ENCODE measurements at places on chromosomes 7 and 10.

- DNase-seq = no peak
Measured at GRCh38 chr7:42262964-42263363, 26.0 kb upstream of the GLI3 start.

DNA sequence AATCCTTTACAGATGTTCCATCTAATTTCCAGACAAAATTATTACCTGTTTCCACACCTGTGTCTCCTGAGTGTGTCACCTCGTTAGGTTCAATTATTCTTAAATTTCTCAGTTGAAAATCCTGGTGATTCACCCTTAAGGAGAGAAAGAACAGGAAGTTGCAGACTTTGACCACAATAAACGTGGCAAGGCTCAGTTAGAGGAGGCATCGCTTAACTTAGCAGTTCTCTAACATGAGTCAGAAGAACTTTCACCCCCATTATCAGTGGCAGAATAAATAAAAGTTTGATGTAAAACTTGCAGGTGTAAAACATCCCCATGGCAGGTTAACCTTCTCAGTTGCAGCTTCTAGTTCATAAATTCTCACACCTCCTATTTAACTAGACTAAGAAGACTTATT is 8.3 kb downstream of the XPNPEP1 start:
- DNase-seq = no peak

- no peak for DNase-seq
Measured at GRCh38 chr7:64618785-64619456, 47.0 kb upstream of the ZNF107 start.

GRCh38 chr7:117791877-117792780 is 81.1 kb downstream of the CTTNBP2 start:
- no peak for DNase-seq

- DNase-seq = no peak
Measured at GRCh38 chr10:27997865-27998177, 1.1 kb downstream of the ODAD2 start.

- no peak for DNase-seq
Measured at GRCh38 chr10:82778908-82779307, 903.9 kb downstream of the NRG3 start.

DNA sequence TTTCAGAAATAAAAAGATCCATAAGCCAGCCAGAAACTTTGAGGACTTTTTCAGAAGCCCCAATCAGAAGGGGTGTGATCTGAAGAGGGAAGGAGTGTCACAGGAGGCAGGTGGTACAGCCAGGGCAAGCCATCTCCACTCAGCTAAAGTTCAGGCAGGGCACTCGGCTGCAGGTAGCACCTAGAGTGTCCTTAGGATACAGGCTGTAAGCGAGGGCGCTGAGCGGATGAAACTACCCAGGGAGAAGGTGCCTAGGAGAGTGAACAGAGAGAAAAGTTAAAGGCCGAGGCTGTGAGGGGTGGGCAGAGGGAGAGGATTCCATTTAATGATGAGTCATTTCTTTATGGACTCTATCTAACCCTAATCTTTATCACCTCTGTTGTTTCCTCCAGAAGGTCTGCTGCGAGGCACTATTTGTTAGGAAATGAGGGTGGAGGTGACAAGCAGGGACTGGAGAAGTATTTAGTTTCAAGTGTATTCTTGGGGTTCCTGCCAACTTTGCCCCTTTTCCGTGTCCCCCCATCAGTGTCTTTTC is 29.8 kb upstream of the ZCCHC24 start:
- no peak for DNase-seq

GRCh38 chr10:35961501-35961900 is 319.4 kb upstream of the FZD8 start:
- DNase-seq = no peak

GRCh38 chr7:159040146-159040545 is 104.5 kb downstream of the VIPR2 start:
- DNase-seq = no peak

GRCh38 chr10:95445837-95446486 is 115.2 kb downstream of the SORBS1 start:
- no peak for DNase-seq

DNA sequence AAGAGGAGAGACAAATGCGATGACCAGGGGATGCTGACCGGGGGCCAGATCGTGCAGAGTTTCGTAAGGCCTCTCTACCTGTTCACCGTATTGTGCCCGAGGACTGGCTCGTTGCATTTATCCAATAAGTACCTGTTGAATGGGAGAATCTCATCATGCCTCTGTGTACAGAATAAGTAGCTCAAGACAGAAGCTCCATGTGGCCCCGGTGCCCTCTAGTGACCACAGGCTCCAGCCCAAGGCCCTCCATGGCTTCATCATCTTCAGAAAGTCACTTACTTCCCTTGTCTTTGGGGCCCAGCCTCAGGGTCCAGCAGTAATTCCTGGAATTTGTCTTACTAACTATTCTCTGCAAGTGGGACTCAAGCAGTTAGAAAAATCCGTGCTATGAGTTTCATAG is 151.0 kb downstream of the CHN2 start:
- no peak for DNase-seq

DNA sequence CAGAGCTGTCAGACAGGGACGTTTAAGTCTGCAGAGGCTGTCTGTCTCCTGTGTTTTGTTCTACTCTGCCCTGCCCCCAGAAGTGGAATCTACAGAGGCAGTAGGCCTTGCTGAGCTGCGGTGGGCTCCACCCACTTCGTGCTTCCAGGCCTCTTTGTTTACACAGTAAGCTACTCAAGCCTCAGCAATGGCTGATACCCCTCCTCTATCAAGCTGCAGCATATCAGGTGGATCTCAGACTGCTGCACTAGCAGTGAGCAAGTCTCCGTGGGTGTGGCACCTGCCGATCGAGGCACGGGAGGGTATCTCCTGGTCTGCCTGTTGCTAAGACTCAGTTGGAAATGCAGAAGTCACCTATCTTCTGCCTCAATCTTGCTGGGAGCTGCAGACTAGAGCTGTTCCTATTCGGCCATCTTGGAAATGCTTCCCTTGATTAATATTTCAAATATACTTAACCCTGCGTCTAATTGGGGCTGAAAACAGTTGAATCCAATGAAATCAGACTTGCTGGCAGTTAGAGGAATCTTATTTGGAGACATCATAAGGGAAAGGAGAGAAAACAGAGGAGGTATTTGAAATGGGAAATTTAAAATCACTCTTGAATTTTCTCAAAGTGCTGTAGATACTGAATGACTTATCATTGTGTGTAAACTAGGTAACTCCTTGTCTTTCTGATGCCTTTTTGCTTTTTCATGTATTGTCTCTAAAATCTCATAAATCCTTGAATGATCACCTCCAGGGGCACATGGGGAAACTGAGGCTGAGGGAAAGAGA is 13.8 kb upstream of the CYP3A5 start:
- DNase-seq = peak; percentile 0

DNA sequence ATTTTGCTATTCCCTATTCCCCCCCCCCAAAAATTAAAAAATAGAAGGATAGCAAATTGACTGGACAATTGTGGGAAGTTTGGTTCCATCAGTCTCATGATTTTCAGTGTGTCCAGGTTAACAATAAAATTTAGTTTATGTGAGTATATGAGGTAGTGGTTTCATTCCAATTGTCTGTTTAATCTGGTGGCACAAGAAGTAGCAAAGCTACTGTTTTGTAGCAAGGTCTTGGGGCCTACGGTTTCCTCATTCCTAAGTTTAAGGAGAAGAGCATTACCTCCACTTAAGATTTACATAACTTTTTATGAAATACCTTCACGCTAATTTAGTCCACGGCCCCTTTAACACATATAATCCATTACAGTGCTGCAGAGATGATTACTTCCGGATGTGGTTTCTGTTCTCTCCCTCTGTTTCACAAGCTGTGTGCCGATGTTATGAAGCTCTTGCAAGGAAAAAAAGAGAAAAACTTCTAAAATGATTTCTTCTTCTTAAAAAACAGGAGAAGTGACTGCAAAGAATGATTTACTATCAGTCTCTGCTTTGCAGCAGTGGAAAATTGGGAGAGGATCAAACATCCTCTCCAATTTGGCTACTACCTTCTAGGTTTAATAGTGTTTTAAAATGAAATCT is 32.7 kb upstream of the NPVF start:
- DNase-seq = no peak

GRCh38 chr7:1854866-1855724 is 185.0 kb downstream of the ELFN1 start:
- DNase-seq = no peak

GRCh38 chr7:131027287-131027773 is 293.3 kb upstream of the KLF14 start:
- no peak for DNase-seq

GRCh38 chr10:60643874-60644273 is 134.4 kb upstream of the CDK1 start:
- DNase-seq = no peak

DNA sequence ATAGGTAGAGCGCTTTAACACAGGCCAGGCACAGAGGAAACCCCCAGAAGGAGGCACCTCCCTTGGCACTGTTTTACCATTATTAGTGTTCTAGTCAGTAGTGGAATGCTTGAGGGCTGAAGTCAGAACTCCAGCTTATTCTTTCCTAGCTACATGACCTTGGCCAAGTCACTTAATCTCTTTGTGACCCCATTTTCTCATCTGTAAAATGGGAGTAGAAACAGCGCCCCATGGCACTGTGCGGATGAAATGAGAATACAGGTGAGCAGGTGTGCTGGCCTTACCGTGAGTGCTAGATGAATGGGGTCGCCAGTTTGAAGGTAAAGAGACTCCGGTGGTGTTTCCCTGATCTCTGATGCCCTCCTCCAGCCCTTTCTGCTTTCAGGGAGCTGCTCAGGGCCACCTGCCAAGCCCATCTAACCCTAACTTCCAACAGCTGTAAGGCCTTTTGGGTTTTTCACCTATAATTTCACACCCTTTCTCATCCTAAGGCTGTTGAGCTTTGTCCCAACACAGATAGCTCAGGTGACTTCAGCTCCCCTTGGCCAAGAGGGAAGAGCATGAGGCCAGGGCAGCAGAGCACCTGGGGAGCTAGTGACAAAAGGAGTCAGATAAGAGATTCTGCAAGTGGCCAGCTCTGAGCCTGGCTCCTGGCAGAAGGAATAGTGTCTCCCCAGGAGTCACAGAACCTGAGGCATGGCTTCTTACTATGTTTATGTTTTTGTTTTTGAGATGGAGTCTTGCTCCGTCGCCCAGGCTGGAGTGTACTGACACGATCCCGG is 76.8 kb downstream of the SH3PXD2A start:
- no peak for DNase-seq

GRCh38 chr7:132065989-132066603 is 509.7 kb upstream of the PODXL start:
- DNase-seq = no peak

DNA sequence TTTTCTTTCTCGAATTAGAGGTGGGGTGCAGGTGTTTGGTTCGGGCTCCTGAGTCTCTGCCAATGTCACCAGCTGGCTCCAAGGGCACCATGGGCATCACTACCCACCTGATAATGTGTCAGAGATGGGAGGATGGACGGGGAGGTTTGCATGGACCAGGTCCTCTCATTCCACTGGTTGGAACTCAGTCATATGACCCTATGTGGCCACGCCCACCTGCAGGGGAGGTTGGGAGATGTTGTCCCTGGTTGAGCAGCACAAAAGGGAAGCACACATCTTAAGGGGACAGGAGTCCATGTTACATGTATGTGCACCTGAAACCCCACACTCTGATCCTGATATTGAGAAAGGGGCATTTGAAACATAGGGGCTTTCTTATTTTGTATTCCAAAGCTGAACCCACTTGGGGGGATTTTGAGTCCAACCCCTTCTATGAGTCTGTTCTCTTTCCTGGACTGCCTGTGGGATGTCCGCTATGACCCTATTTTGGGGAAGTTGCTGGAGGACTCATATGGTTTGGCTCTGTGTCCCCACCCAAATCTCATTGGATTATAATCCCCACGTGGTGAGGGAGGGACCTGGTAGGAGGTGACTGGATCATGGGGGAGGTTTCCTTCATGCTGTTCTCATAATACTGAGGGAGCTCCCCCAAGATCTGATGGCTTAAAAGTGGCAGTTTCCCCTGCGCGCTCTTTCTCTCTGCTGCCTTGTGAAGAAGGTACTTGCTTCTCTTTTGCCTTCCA is 66.9 kb upstream of the BAIAP2L1 start:
- DNase-seq = no peak

- DNase-seq = no peak
Measured at GRCh38 chr7:65477326-65477725, 103.7 kb downstream of the ZNF92 start.

DNA sequence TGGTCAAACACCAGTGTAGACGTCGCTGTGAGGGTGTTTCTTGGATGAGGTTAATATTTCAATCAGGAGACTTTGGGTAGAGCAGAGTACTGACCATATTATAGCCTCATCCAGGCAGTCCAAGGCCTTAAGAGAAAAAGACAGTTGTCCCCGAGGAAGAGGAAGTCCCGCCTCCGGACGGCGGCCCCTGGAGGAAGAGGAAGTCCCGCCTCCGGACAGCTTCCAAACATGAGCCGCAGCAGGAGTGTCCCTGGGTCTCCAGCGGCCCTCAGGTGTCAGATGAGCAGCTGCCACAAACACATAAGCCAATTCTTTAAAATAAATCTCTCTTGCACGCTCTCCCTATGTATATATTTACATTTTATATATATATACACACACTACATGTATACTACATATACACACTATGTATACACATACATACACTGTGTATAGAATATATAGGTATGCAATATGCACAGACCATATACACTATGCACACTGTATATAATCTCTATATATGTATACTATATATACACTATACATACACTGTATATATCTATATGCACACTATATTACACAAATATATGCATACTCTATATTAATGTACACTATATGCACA is 37.5 kb downstream of the PWWP2B start:
- DNase-seq = peak; percentile 63

- DNase-seq = no peak
Measured at GRCh38 chr10:90842725-90843124, 15.1 kb downstream of the HTR7 start.

GRCh38 chr7:121449329-121449728 is 53.2 kb upstream of the FAM3C start:
- no peak for DNase-seq

- DNase-seq = no peak
Measured at GRCh38 chr7:84274029-84274638, 79.5 kb upstream of the SEMA3A start.

DNA sequence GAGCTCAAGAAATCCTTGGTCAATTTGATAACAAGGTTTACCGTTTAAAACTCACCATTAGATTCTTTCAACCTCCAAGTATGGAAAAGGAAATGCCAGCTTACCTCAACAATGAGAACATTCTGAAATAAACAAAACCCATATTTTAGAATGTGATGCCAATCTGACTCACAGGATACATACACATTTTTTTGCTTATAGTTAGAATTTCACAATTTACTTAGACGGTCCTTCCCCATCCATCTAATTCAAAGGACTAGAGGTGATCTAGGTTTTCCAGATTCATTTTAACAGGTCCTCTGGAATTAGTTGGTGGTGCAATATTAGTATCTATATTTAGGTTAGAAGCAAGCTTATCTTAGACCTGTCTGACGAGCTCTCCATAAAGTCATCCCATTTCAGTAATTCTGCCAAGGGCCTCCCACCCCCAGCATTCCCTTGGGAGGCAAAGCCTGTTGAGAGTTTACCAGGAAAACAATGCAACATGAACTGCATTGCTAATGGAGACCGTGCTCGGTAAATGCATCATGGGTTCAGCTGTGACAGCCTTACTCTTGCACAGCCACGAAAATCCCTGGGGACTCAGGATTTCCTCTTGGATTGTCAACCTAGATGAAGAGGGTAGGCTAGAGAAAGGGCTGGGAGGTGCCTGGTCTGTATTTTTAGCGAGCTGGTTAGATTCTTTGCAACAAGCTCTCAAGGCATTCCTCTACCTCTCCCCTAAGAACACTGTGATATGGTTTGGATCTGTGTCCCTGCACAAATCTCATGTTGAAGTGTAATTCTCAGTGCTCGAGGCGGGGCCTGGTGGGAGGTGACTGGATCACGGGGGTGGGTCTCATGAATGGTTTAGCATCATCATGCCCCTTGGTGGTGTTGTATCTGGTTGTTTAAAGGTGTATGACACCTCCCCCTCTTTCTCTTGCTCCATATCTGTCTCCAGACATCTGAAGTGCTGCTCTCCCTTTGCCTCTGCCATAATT is 93.8 kb downstream of the PRTFDC1 start:
- DNase-seq = no peak

Measured in stimulated activated CD4-positive, alpha-beta T cell treated with anti-CD3 and anti-CD28 coated beads, Interleukin-12 subunit alpha, Interleukin-12 subunit beta, amount 100 ng/mL, for 4 hours (primary cell).